Astrocyte of the cerebellum (primary cell): ENCODE measurements at places on chromosomes 13 and 19.

GRCh38 chr19:23774524-23774971 lies 15.9 kb upstream of the ZNF681 start:
- DNase-seq, result no peak

- no peak for DNase-seq
Measured at GRCh38 chr13:106113796-106114195, 421.7 kb downstream of the EFNB2 start.

- DNase-seq, result no peak
Measured at GRCh38 chr19:6787393-6787792, 14.9 kb downstream of the VAV1 start.

DNA sequence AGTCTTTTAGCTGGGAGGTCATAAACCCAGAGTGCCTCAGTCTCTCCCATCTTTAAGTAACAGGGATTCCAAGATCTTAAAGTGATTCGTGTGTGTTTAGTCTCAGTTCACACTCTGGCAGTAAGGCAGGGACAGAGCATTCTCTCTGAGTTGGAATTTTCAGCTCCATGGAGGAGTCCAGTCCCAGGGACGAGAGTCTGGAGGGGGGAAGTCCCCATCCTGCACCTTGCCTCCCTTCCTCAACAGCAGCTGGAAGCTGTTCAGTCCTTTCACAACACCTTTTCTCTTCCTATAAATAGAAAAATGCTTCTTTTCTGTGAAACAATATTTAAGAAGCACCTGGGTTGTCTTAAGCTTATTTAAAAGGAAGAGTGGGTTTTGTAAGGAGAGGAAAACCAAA lies 82.0 kb downstream of the KLF5 start:
- no peak for DNase-seq

- DNase-seq, result no peak
Measured at GRCh38 chr19:56319991-56320390, 5.4 kb upstream of the ZSCAN5A start.

DNA sequence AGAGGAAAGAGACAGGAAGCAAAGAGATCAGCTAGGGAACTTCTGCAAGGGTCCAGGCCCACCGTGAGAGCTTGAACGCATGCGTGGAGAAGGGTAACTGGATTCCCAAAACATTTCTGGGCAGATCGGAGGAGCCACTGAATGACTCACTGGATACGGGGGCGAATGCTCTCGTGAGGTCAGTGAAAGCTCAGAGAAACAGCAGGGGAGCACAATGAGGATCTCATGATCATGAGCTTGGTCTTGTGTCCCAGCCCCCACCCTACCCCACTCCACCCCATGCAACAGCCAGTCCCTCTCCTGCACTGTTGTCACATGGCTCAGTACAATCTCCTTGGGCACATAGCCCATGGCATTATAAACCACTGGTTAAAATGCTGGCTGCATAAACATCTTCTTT lies 40.6 kb downstream of the DCLK1 start:
- DNase-seq, result no peak

DNA sequence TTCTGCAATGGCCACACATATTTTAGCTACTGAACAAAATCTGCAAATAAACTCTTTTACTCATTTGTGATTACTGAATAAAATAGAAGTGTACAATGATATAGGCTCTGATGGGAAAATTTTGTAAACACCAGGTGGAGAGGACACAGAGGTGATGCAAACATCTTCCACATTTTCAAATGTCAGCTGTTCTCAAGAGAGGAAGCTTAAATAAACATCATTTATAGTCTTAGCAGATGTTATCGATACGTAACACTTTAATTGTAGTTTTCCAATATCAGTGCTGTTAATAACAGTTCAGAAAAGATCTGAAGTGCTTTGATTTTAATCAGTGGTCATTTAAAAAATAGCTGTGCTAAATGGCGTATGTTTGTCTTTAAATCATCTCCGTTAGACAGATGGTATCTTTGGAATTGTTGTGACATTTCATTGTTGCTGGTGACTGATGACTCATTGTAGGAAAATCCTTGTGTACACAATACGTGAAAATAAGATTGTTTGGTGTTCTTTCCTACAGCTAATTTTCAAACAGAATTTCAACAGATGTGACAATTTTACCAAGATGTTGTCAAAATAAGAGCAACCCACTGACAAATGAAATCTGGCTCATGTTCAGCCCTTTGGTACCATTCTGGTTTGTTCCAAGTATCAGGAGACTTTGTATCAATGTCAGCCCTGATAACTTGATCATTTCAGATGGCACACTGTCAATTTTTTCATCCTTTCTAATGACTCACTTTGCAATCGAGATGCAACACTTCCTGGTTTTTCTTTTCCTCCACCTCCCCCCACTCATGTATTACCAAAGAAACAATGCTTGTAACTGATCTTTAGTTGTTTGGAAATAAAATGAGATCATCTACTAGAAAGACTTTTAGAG lies 516.0 kb downstream of the DCT start:
- no peak for DNase-seq

- no peak for DNase-seq
Measured at GRCh38 chr19:33302175-33302973, at the start of gene CEBPA. CEBPA (minus strand) TSS chr19:33302534; CDS start chr19:33302414, 120 bp downstream.

DNA sequence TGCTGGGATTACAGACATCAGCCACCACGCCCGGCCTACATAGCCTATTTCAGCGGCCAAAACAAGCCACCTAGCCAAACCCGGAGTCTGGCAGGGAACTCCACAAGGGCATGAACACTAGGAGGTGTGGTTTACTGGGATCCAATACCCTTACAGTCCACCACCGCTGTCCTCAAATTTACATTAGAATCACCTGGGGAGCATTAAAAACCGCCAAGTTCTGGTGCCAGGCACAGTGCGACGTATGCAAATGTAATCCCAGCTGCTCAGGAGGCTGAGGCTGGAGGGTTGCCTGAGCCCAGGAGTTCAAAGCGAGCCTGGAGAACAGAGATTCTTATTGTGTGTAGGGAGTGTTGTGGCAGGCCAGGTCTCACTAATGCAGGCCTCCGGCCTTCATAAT lies 4.2 kb upstream of the AP1M1 start:
- no peak for DNase-seq

DNA sequence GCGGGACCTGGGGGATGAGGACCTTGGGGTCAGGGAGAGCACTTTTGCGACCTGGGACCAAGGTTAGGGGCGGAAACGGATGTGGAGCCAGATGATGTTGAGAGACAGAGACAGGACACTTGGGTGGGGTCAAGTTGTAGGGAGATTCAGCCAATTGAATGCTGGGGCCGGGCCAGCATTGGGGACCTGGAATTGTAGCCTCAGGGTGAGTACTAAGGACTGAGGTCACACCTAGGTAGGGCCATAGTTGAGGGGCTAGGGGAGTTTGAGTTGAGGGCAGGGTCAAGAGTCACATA lies 1.2 kb downstream of the ALKBH7 start:
- no peak for DNase-seq

- no peak for DNase-seq
Measured at GRCh38 chr13:73991884-73992283, 142.3 kb downstream of the KLF12 start.

DNA sequence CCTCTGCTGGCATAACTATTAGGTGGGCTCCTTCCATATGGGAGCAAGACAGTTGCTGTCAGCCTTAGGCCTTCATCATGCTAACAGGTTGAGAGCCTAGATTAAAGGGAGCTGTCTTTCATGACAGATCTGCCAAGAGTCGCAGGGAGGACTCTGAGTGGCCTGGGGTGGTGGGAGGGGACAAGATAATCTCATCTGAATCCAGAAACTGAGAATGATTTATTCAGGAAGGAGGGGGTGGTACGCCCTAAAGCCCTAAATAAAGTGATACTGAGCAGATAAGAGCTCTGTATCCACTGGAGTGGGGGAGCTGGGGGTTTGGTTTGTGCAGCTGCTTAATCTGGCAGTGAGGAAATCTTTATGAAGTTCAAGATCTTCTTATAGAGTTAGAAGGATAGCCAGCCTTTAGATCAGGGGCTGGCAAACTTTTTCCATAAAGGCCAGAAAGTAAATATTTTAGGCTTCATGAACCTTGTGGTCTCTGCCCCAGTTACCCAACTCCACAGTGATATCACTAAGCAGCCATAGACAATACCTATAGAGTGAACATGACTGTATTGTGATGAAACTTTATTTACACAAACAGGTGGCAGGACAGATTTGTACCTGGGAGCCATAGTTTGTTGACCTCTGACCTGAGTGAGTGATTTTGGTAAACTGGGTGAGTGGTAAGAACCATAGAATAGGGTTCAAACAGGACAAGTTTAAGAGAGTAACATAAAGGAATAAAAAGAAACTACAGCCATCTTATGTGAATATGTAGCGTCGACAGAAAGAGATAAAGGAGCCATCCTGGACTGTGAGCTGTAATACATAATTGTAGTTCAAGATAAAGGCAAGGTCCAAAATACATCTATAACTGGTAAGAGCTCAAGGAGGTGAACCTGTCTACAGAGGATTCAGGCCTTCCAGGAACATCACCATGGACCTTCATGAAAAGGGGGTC lies 9.8 kb upstream of the STK24 start:
- no peak for DNase-seq

DNA sequence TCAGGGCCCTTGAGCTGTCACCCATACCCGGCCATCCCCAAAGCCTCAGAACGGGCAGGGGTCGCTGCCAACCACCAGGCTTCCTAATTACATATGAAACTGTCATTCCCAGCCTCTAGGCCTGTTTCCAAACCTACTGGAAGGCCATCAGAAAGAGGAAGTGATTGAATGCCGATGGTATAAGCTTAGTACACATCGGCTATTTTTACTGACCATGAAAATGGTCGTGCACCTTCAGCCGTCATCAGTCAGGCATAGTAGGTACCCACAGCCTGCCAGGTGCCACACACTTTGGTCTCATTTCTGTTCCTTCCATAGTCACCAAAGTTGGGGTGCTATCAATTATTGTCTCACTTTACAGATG lies 10.2 kb downstream of the KRI1 start:
- no peak for DNase-seq

DNA sequence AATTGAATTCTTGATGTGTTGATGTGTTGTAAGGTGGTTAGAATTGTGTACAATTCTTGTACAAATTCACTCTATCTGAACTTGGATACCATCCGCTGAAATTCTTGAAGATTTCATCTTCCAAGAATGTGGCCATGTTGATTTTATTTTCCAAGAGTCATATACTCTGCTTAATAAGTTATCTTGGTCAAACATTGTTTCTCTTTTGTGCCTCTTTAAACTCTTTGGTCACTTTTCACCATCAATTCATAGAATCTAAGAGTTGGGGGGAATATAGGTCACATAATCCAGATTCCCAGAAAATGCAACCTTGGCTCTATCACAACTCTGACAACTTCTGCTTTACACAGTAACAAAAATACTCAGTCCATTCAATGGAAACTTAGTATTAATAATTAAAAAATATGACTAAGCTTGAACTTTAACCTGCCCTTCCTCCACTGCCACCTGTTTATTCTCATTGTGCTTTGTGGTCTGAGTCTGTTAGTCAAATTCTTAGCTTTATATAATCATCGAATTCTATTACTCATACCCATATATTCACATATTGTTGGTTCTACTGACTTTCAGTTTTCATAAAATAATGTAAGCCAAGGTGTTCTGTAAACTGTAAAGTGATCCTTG lies 373.2 kb downstream of the LMO7 start:
- DNase-seq, result no peak

DNA sequence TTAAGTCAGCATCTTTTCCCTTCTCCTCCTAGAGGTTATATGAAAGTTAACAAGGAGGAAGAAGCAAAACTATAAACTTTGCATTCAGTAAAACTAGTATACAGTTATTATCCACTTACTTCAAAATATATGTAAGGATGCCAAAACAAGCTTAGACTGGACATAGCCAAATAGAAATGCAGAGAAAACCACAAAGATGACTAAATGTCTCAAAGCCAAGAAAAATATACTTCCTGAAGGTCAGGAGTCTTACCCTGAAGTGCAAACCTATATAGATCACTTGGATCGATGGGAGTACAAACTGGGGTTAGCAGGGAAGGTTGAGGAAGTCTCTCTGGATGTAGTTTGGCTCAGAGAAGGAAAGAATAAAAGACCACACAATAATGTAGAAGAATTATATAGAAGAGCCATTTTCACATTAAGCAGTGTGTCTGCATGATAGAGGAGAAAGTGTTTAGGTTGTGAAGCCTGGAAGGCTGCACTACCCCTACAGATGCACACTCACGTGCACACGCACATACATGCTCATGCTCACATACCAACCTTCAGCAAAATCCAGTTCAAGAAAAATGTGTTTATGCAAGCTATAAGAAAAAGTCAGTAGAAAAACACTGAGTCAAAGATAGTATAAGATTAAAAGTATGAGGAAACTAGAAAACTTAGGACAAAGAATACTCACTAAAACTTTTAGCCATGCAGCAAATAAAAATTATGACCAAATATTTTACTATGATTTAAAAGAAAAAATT lies 112.1 kb upstream of the RXFP2 start:
- DNase-seq, result no peak

DNA sequence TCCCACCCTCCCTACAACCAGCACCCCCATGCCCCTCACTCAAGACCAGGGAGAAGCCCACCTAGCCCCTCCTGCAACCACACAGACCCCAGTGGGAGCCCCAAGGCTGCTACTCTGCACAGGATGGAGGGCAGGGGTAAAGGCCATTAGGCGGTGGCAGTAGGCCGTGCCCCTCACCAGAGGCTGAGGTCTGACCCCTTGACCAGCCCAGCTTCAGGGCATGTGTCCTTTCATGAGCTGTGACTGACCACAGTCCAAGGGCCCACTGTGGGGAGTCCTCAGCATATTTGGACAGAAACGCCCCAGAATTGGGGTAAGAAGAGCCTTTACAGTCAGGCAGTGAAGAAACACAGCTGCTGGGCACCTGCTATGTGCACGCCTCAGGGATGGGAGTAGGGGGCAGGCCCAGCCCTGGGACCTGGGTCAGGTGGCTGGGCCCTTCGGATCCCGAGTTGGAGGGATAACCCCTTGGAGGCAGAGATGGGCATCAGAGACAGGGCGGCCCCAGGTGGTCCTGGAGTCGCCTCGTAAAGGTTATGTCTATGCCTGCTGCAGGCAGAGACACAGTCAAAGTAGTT lies 1.7 kb upstream of the RPS5 start:
- DNase-seq, result no peak

GRCh38 chr13:64052521-64052920 lies 2636.9 kb upstream of the PCDH20 start:
- no peak for DNase-seq

DNA sequence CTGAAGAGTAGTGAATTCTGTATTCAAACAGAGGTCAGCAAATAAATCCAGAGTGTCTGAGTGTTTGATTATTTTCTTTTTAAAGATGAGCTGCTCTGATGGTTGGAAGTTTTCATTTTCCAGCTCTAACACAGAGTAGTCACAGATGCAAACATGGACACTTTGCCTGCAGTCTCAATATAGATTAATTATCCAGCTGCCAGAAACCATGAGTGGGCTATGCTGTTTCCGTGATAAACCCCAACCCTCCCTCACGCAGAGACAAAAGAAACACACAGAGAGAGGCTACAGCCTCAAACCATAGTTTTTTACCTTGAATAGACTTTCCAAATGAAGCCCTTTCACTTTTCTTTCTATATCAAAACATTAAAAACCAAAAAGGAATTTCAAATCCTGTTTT lies 884.7 kb downstream of the DIAPH3 start:
- DNase-seq, result no peak
